ENCODE measurements at places on chromosomes 6 and 20.

DNA sequence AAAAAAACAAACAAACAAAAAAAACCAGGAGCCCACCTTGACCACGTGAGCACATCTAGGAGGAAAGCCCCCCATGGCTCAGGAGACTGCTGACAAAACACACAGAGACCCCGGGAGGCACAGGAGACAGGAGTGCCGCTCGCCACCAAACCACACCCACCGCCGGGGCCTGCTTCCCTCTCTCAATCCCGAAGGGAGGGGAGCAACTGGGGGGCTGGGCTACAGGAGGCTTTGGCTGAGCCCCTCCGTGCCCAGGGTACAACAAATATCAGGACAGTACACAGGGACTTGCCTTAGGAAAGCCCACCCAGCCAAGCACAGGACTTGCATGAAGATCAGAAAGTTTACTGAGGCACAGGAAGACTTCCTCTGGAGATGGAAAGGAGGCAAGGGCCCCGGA lies 102.5 kb downstream of the TAF4 start:
- no peak overlapping the region for H3K4me3 ChIP-seq
- no peaks in the 10 kb centered on the region for H3K4me1 ChIP-seq
- H3K36me3 ChIP-seq, result no peaks in the 10 kb centered on the region
- no peak for DNase-seq

DNA sequence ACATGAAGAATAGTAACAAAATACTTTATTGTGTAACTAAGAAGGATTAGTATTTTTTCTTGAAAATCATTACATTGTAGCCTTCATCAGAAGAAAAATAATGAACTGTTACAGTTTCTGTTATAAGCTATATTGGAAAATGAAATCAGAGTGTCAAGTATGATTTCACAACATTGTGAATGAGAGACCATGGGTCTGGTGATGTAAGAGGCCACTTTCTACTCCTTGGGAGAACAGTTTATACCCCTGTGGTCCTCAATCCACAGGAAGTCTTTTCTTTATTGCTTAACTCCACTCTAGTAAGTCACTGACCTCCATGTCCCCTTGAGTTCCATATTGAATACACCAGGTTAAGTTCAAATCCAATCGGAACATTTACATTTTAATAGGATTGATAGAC lies 218.7 kb upstream of the FERMT1 start:
- H3K36me3 ChIP-seq, result no peaks in the 10 kb centered on the region
- no peak overlapping the region for H3K27ac ChIP-seq
- DNase-seq, result no peak

GRCh38 chr6:99991955-99992354 lies 2.1 kb downstream of the MCHR2 start:
- H3K4me3 ChIP-seq, result no peak overlapping the region
- DNase-seq, result no peak

- no peak overlapping the region for H3K27ac ChIP-seq
- no peak overlapping the region for H3K4me3 ChIP-seq
- DNase-seq, result no peak
- no peaks in the 10 kb centered on the region for H3K4me1 ChIP-seq
These were observed 183.4 kb upstream of the CNR1 start for GRCh38 chr6:88349511-88349910.

DNA sequence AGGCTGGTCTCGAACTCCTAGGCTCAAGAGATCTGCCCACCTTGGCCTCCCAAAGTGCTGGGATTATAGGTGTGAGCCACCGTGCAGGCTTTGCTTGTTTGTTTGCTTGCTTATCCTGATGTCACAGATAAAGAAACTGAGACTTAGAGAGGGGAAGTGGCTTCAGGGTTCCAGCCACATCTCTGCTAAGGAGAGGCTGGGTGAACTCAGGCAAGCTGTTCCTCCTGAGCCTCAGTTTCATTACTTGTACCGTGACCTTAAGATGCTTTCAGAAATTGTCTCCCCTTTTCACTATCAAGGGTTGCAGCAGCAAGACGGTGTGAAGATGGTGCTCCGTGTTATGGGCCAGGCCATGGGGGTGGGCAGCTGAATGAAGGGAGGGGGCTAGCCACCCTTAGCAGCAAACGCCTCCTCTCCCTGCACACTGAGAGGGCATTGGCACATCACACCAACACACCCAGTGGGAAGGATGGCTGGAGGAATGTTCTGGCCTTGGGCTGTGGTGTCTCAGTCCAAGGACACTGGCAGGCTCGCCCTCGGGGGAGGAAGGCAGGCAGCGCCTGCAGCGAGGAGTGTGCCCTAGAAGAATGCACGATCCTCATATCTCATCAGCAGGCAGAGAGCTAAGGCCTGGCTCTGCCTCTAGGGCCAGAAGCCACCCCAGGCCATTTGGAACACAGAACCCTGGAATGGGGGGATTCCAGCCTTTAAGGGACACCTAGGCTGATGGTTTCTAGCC lies 48.2 kb upstream of the TLDC2 start:
- no peak overlapping the region for H3K4me3 ChIP-seq
- peaks cover 15% of the 10 kb centered on the region for H3K4me1 ChIP-seq
- H3K27ac ChIP-seq, result peak overlapping the region; percentile 33
- no peaks in the 10 kb centered on the region for H3K27me3 ChIP-seq
- no peaks in the 10 kb centered on the region for H3K36me3 ChIP-seq
- no peak for DNase-seq

DNA sequence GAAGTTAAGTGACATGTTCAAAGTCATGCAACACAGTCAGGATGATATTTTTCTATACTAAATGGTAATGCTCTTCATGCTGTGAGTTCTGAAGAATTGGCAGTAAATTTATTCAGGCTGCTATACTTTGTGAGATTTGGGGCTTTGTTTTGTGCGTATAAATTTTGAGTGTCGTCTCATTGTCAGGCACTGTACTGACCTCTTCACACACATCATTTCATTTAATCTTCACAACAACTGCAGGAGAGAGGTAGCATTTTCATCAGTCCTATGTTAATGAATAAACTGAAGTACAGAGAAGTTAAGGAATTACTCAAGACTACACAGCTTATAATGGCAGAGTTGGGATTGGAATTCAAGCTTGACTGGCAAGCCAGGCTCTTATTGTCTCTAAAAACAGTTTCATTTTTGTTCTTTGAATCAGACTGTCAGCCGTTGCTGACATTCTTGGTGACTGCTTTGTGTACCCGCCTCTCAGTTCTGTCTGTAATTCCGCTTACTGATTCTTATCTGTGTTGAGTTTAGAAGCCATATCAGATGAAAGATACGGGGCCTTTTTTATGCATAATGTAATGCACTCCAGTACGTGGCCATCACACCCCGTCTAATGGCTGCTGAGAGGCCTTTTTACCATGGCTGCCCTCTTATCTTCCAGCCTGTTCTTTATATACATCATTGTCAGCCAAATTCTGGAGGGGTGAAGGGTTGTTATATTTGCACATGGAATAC lies 274.9 kb downstream of the UTRN start:
- peak; percentile 56 for DNase-seq
- peaks cover 40% of the 10 kb centered on the region for H3K36me3 ChIP-seq
- peak overlapping the region; percentile 86 for H3K27ac ChIP-seq
- H3K4me3 ChIP-seq, result peak overlapping the region; percentile 60

- H3K36me3 ChIP-seq, result no peaks in the 10 kb centered on the region
- H3K27ac ChIP-seq, result no peak overlapping the region
- no peak overlapping the region for H3K4me3 ChIP-seq
- H3K27me3 ChIP-seq, result peaks cover 15% of the 10 kb centered on the region
These were observed 22.2 kb upstream of the PHIP start for GRCh38 chr6:79100304-79100703.

GRCh38 chr6:36095497-36096391 lies 34.6 kb upstream of the MAPK13 start:
- peaks cover 15% of the 10 kb centered on the region for H3K36me3 ChIP-seq
- H3K4me3 ChIP-seq, result no peak overlapping the region
- DNase-seq, result no peak
- H3K27ac ChIP-seq, result no peak overlapping the region

- DNase-seq, result no peak
- H3K4me3 ChIP-seq, result no peak overlapping the region
- H3K4me1 ChIP-seq, result peaks cover 35% of the 10 kb centered on the region
These were observed 7.0 kb downstream of the BTN3A3 start for GRCh38 chr6:26447257-26447656.

DNA sequence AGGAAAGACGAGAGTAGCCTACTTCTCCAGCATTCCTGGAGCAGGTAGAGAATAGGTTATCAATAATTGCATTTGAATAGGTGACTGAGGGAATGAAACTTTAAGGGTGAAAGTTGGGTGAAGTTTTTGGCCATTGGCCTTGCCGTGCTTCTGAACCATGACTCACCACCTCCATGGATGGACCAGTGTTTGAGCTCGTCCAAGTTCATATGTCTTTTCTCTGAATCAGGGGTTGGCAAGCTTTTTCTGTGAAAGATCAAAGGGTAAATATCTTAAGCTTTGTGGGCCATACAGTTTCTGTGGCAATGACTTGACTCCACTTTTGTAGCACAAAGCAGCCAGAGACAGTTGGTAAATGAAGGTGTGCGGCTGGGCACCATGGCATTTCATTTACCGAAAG lies 31.8 kb downstream of the SNRNP48 start:
- no peak overlapping the region for H3K4me3 ChIP-seq
- H3K4me1 ChIP-seq, result peaks cover 10% of the 10 kb centered on the region
- no peak for DNase-seq
- peaks cover 5% of the 10 kb centered on the region for H3K27me3 ChIP-seq
- H3K36me3 ChIP-seq, result no peaks in the 10 kb centered on the region

GRCh38 chr6:148713033-148713738 lies 33.6 kb upstream of the UST start:
- H3K4me1 ChIP-seq, result peaks cover 10% of the 10 kb centered on the region
- H3K27me3 ChIP-seq, result peaks cover 2% of the 10 kb centered on the region
- H3K4me3 ChIP-seq, result no peak overlapping the region

- no peak overlapping the region for H3K27ac ChIP-seq
- peaks cover 24% of the 10 kb centered on the region for H3K36me3 ChIP-seq
- peaks cover 7% of the 10 kb centered on the region for H3K27me3 ChIP-seq
- no peak for DNase-seq
These were observed 93.2 kb upstream of the MAN1A1 start for GRCh38 chr6:119442776-119443184.

GRCh38 chr6:52643158-52643557 lies 27.8 kb upstream of the TMEM14A start:
- no peaks in the 10 kb centered on the region for H3K36me3 ChIP-seq
- peaks cover 41% of the 10 kb centered on the region for H3K4me1 ChIP-seq
- DNase-seq, result no peak
- peaks cover 3% of the 10 kb centered on the region for H3K27me3 ChIP-seq

DNA sequence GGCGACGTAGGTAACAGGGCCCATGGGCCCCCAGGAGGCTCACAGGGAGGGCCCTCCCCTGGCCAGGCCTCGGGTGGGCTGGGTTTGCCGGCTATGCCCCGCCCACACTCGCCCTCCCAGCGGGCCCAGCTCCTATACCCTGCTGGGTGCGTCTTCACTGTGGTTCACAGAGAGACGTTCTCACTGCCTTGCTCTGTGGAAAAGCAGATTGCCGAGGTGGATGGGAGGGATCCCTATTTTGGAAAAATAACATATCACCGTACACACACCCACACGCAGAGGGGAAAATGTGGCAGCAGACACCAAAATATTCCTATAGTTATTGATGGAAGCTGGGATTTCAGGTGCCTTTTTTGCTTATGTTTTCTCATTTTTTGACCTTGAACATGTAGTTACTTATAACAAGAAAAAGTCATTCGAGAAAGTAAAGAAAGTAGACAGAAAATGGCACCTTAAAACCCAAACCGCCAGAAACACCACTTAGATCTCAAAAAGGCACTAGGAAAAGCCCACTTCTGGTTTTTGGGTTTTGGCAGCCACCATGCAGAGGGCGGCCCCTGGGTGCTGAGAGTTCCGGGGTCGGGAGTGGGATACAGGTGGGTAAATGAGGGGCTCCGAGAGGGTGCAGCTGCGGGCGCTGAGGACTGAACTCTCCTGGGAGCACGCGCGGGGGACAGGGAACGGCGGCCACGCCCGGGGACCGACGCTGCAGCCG lies 49.4 kb downstream of the TMEM242 start:
- peak overlapping the region; percentile 77 for H3K27ac ChIP-seq
- peak overlapping the region; percentile 81 for H3K4me3 ChIP-seq
- H3K27me3 ChIP-seq, result peaks cover 5% of the 10 kb centered on the region

- no peak overlapping the region for H3K4me3 ChIP-seq
- H3K27ac ChIP-seq, result no peak overlapping the region
- DNase-seq, result no peak
- no peaks in the 10 kb centered on the region for H3K4me1 ChIP-seq
These were observed 4.1 kb downstream of the HTR1E start for GRCh38 chr6:86941461-86941860.

DNA sequence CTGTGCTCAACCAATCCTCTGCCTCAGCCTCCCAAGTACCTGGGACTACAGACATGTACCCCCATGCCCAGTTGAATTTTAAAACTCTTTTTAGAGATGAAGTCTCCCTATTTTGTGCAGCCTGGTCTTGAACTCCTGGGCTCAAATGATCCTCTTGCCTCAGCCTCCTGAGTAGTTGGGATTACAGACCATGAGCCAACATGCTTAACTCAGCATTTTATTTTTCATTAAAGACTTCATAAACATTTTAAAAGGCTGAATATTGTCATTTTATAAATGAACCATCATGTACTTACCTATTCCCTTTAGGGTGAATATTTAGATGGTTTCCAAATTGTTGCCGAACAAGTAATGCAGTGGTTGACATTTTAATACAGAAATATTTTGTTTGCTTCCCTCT lies 16.5 kb upstream of the IFNGR1 start:
- H3K4me3 ChIP-seq, result no peak overlapping the region
- H3K36me3 ChIP-seq, result no peaks in the 10 kb centered on the region
- H3K27ac ChIP-seq, result no peak overlapping the region
- H3K4me1 ChIP-seq, result peaks cover 33% of the 10 kb centered on the region

Data from activated T-helper 2 cell treated with anti-CD3 and anti-CD28 coated beads, Interferon-gamma antibody, Interleukin-2, Interleukin-4, amounts not matched to agents 10 μg/mL and 5 μg/mL and 100 μg/mL, durations not matched to agents 14 hours and 24 hours and 36 hours (primary cell).